ENCODE measurements at places on chromosomes 2 and 18.
A peak's percentile ranks its signal among the peaks of the same experiment; 100 is the strongest.

DNA sequence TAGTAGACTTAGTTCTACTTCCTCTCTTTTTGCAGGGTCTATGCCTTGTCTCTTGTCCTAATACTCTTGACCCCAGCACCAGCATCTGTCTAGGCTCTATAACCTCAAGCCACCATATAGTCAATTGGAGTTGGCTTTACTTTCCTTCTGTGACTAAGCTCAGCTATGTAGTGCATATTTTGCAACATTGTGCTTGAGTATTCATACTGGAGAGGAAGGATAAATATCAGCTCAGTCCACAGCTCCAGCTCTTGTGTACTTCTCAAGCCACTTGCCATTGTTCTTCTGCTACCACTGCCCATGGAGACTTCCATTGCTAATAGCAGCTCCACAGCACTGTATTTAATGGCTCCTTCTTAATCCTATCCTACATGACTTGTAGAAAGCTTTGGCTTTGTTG lies 35.5 kb upstream of the CD28 start:
- DNase-seq: peak; percentile 49

GRCh38 chr2:78779761-78780160 lies 245.7 kb upstream of the REG3G start:
- no peak for DNase-seq

DNA sequence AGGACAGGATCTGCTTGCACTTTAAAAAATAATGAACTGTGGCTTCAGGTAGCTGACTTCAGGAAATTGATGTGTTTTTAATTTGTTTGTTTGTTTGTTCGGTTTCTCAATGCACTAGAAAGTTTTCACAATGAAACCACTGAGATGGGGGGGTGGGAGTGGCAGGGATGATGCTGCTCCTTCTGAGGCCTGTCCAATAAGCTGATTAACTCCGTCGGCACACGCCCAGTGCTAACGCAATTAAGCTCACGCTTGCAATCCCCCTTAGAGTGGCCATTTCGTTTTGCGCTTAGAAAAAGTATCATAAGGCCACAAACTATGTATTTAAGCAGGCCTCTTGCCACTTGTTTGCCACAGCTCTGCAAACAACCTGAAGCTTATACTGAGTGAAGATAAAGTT lies 12.5 kb upstream of the GPR39 start:
- no peak for DNase-seq

- no peak for DNase-seq
Measured at GRCh38 chr18:7395566-7395965, 164.7 kb downstream of the LRRC30 start.

- DNase-seq: no peak
Measured at GRCh38 chr2:20183373-20183772, 41.6 kb downstream of the SDC1 start.

- DNase-seq: no peak
Measured at GRCh38 chr2:152106464-152106863, 7.6 kb upstream of the CACNB4 start.

DNA sequence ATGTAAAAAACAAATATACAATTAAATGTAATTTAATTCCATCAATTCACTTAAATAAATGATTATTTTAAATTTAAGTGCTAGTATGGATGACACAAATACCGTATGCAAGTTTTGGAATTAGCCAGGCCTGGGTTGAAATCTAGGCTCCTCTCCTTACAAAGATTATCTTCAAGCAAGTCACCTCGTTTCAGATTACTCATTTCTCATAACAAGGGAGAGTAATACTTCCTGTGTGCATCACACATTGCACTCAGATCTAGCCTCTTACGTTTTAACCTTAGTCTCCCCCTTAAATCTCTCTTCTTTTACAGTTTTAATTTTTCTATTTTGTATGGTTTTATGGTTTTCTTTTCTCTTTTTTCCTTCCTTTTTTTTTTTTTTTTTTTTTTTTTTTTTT lies 1475.9 kb upstream of the NXPH2 start:
- peak; percentile 14 for DNase-seq

DNA sequence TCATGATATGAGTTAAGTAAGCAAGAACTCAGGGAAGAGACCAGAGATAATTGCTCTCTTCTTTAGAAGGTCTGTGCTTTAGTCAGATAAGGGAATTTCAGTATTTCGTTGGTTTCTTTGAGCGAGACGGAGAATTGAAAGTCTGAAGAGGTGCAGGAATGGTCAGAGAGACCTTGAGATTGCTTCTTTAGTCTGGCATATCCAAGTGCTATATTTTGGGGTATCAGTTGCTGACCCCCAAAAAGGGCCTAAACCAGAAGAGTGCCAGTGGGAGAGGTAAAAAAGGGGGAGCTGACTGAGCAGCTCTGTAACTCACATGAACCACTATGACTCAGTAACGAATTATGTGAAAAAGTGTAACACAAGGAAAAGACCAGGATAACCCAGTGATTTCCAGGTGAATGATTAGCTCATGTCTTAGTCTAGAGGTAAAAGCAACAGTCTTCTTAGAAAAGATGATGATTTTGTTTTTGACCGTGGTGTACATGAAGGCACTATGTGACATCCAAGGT lies 932.9 kb downstream of the TDRD15 start:
- DNase-seq: no peak

DNA sequence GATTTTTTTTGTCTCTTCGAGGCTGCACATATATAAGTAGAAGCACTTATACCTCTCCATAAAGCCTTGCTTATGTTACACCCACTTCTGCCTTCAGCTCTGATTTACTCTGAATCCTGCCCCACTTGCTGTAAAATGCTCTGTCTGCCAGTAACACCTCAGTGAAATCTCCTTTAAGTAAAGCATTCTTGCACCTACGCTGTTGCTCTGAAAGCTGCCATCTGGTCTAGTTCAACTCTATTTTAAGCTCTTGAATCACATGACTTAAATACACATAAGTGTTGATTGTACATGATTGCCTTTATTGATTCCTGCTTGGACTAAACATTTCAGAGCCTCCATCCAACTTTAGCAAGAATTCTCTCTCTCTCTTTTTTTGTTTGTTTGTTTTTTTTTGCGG lies 609.0 kb upstream of the CELF4 start:
- DNase-seq: no peak

DNA sequence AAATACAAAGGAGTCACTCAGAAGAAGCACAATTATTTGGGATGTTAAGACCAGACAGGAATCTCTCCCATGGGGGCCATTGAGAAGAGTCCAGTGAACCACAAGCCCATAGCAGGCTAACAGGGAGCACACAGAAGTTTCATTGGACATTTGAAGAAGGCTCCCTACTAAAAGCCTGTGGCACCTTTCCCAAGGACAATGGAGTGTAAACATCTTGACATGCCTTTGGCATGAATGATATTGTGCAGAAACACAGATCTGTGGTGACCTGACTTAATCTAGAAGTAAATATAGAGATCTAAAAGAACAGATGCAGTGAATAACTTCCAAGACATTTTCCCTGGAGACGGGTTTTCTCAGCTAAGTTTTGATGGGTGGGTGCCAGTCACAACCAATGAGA lies 221.5 kb downstream of the EPHA4 start:
- DNase-seq: peak; percentile 30

GRCh38 chr2:71154798-71155197 lies 24.4 kb downstream of the MPHOSPH10 start:
- no peak for DNase-seq

DNA sequence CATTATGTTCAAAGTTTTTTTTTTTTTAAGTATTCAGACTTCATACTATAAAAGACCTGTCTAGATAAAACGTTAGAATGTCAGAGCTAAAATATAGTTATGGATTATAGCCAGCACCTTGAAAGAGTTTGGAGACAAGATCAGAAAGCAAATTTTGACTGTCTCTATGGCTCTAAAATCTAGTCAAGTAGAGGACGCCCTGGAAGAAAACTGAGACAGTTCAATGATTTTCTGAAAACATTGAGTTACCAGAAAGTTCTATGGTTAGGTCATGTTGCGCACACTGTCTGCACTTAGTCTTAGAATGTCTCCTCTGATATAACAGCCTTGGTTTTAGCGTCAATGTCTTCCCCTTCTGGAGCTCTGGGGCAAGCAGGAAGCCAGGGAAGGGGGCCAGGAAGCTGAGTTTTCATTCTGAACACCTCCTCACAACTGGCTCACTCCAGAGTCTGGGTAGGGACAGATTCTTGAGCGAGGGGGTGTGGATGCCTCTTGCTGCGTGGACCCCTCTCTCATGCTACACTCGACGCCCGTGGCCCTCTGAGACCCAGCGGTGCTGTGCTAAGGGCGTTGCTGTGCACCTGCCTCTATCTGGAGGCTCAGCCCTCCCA lies 99.5 kb downstream of the RNF144A start:
- no peak for DNase-seq

DNA sequence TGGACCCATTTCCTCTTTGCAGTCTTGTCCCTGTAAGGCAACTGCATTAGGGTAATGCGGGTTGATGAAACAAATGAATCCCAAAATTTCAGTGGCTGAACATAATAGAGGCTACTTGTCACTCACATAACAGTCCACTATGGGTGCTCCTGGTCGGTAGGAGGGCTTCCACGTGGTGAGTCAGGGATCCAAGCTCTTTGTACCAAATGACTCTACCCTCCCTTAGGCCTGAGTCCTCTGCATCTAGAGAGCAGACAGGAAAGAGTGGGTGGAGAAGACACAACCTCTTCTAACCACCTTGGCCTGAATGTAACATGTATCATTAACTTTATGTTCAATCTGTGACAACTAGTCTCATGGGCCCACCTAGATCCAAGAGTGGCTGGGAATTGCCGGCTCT lies 86.2 kb upstream of the HAAO start:
- peak; percentile 66 for DNase-seq

DNA sequence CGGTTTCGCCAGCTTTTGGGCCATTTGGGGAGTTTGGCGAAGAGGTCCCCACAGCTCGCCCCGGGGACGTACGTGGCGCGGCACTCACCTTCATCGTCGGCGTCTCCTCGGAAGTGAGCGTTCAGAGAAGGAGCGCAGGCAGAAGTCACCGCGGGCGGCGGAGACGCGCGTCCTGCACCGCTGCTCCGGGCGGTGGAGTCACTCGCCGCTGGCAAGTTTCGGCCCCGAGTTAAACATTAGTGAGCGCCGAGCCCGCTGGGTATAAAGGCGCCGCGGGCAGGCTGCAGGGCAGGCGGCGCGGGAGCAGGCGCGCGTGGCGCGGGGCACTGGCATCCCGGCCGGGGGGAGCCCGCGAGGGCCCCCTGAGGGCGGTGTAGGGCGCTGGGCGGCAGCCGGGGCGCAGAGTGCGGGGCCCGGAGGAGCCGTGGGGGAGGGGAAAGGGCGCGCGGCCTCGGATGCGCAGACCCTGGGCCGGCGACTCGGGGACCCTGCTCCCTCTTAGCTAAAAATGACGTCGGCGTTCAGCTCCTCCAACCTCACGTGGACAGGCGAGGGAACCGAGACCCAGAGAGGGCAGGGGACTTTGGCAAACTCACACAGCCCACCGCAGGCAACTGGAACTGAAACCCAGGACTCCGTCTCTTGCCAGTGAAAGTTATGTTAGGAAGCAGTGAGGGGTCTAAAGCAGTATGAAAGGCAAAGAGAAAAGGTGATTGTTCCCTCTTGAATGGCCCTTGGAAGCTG lies at the start of gene DPP4:
Gene DPP4, minus strand, starts transcription at position 328 of the 744 bp plus-strand sequence. Its CDS starts 234 bp downstream, at position 94.
- DNase-seq: peak; percentile 48

GRCh38 chr2:138026111-138027020 lies 62.1 kb downstream of the HNMT start:
- DNase-seq: no peak

DNA sequence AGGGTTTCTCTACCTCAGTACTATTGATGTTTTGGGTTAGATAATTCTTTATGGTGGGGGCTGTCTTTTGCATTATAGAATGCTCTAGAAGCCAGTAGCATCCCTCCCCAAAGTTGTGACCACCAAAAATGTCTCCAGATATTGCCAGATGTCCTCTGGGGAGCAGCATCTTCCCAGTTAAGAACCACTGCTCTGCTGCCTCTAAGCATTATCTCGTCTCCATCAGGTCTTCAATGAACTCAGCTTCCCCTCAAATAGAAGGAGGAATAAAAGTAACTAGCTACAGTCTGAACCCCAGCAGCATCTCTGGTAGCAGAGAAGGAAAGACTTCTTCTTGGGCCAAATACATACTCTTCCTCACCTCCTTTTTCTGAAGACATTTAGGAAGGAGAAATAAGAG lies 244.1 kb downstream of the AGPS start:
- DNase-seq: no peak

DNA sequence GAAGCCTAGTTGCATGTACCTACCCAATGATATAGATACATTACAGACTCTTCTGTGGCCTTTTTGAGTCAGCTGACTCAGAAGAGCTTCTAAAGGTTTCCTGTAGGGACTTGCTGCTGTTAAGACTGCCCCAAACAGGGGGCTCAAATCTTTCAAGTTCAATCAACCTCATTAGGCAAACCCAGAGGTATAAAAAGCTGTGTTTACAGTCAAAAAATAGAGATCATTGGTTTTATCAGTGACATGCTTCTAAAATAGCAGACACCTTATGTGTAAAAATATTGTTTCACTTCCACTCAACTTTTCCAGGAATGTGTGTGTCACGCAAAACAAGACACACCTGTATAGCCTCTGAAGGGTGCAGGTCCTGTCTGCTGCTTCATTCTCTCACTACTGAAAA lies 624.3 kb upstream of the FANCL start:
- DNase-seq: no peak
